Activated CD4-positive, alpha-beta T cell treated with anti-CD3 and anti-CD28 coated beads, Interleukin-2, amount 50 U/mL, for 4 hours (primary cell): ENCODE measurements at places on chromosomes 2 and 18.

DNA sequence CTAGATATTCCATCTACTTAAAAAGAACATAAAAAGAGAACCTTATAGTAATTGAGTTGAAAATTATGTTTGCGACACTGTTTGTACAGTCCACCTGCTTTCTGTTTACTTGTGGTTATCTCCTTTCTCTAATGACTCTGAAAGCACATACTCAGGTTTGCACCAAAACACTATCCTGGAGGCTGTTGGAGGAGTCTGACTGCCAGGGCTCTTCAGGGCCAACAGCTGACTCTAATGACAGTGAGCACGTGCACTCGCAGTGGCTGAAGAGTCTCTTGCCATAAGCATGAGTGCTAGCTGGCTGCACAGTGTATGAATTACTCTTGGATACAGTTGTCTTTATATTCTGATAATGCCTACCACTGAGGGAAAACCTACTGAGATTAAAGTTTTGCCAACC, 16.7 kb upstream of the GLS start:
- no peak for DNase-seq

DNA sequence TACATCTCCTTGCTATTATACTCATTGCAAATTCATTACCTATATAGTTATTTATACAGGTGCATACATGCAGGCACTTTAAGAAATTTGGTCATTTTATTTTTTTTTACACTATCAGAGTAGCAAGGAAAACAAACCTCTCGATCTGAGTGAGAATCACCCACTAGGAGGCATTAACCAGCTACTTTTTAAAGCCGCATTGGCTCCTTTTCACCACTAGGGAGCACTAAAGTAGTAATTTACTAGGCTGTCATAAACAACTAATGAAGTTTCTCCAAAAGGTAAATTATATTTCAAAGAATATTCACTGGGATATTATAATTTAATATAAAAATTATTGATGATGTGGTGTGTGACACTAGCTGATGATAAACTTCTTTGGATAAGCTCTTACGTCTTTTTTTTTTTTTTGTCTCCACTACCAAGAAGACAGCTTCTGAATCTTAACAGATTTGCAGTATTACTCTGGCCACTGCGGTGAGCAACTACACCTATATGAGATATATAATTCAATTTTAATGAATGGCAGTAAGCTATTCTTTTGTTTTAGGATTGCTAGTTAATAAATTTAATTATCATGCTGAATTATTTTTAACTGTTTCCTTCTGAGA, 101.9 kb downstream of the NOL4 start:
- no peak for DNase-seq

- no peak for DNase-seq
Observed at GRCh38 chr2:99562516-99562915, 72.7 kb upstream of the REV1 start.

DNA sequence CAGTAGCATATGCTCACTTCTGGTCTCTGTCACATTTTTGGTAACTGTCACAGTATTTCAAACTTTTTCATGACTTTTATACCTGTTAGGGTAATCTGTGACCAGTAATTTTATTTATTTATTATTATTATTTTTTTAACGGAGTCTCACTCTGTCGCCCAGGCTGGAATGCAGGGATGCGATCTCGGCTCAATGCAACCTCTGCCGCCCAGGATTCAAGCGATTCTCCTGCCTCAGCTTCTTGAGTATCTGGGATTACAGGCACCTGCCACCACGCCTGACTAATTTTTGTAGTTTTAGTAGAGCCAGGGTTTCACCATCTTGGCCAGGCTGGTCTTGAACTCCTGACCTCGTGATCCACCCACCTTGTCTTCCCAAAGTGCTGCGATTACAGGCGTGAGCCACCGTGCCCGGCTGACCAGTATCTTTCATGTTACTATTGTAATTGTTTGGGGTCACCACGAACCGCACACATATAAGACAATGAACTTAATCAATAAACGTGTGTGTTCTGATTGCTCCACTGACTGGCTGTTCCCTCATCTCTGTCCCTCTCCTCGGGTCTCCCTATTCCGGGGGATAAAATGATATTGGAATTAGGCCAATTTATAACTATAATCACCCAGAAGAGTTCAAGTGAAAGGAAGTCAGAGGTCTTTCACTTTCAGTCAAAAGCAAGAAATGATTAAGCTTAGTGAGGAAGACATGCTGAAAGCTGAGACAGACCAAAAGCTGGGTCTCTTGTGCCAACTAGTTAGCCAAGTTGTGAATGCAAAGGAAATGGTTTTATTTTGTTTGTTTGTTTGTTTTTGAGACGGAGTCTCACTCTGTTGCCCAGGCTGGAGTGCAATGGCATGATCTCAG, 22.9 kb downstream of the TGIF1 start:
- no peak for DNase-seq

GRCh38 chr2:109489296-109489695, 124.5 kb downstream of the SEPTIN10 start:
- no peak for DNase-seq

DNA sequence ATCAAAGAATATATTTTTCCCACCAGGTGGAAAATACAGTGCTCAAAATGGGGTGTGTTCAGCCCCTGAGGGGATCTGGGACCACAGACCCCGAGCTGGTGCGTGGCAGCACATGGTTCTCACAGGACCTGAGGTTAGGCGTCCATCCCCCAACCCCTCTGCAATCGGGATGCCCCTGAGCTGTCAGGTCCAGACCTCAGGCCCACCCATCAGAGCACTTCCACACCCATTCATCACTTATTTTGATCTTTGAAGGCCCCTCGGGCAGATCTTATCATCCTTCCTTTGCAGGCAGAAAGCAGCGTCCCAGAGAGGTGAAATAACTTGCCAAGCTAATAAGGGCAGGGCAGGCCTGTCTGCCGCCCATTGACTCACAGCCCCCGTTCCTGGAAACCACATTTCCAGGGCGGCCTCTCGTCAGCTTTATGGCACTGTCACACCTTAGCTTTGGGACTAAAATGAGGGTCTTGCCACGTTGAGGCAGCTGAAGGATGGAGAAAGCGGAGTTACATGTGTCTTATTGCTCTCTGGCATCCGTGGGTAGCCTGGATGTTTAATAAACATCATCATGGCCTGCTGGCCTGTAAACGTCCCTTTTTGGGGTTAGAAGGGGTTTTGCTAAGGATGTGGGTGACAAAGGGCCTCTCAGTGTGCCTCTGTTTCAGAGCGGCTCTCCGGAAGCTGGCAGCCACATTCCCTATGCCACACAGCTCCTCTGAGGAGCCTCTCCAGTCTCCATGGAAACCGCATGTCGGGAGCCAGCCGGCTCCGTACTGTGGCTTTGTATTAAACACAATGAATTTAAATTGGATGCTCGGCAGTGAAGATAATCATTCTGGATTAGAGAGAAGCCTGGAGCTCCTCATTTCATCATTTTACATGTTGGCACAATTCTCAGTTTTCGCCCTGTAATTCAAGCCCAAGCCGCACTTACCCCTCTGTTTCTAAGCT, 58.3 kb upstream of the MAPRE3 start:
- DNase-seq: no peak

DNA sequence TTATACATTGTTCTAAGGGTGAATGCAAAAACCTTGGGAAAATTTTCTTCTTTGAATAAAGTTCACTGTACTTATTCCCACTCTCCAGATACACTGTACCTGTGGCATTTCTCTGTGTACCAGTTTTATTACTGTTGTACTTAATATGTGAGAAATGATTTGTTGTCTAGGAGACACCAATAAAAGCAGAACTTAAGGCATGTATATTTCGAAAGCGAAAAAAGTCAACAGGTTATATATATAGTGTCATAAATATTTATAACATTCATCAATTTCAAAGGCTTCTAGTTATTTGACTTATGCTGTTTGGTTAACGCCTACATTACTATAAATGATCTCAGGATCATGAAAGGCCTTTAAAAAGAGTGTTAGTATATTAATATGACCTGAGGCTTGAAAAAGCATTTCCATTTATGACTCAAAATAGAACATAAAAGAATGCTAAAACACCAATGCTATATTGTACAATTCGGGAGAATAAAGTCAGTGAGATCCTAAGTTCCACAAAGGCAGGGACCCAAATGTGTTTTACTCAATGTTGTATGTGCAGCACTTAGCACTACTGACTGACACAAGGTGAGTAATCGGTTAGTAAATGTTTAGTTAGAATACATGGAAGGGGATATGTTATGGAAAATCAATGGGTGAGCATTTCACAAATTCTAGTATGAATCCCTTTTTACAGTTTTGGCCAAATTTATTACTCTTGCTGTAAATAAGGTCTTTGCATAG, 32.2 kb upstream of the HNRNPA3 start:
- no peak for DNase-seq

- DNase-seq: no peak
Observed at GRCh38 chr2:160575368-160575767, 81.8 kb upstream of the RBMS1 start.

- DNase-seq: no peak
Observed at GRCh38 chr2:176111309-176111663, 4.2 kb downstream of the HOXD11 start.

DNA sequence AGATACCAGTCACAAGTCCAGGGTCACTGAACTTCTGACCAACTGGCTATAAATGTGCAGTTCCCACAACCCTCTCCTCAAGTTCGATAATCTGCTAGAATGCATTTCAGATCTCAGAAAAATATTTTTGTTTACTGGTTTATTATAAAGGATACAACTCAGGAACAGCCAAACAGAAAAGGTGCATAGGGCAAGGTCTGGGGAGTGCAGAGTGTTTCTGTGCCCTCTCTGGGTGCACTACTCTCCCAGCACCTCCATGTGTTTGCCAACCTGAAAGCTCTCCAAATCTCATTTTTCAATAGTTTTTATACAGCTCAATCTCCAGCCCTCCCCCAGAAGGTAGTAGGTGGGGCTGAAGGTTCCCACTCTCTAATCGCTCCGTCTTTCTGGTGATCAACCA, 85.2 kb downstream of the SKA1 start:
- DNase-seq: no peak

DNA sequence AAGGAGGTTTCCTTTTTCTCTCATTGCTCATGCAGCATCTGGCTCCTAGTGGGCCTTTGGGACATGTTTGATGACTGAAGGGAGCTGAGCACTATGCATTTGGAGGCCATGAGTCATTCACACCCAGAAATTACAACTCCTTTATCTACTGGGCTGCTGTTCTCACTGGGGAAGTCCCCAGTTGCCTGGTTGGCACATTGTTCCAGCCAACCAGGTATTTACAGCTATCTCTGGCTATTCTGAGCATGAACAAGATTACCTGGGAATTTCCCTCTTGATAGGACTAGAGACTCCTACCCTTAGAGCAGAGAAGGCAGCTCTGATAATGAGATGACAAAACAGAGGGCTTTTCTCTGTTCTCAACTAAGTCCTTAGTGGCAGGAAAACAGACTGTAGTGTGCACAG, 206.5 kb downstream of the SETBP1 start:
- no peak for DNase-seq

- no peak for DNase-seq
Observed at GRCh38 chr2:236286873-236287545, 22.8 kb upstream of the ASB18 start.

DNA sequence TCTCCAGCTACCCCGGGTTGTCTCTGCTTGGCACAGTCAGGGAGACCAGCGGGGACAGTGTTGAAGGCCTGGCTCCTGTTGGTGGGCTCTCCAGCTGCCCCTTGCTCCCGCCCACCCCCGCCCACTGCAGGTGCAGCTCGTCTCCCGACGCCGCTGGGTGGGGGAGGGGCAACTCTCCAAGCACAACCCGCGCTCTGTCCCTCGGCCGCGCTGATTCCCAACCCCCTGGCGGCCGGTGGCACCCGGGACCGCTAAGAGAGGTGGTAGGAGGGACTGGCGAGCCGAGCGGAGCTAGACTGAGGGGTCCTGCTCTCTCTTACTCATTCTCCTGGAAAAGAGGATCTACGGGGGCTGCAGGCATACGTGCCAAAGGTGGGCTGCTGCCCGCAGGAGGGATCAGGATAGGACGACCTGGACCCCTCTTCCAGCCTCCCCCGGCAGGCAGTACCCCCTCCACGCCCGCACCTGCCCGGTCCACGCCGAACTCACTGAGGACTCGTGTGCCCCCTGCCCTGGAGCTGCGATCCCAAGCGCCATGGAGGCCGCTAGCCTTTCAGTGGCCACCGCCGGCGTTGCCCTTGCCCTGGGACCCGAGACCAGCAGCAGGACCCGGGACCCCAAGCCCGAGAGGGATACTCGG, 44.5 kb downstream of the DDX18 start:
- DNase-seq: no peak

GRCh38 chr2:236632295-236633218, 62.9 kb downstream of the ACKR3 start:
- no peak for DNase-seq

- no peak for DNase-seq
Observed at GRCh38 chr2:66463206-66463755, 28.4 kb downstream of the MEIS1 start.

- no peak for DNase-seq
Observed at GRCh38 chr18:56937874-56938430, 208.9 kb upstream of the BOD1L2 start.

- no peak for DNase-seq
Observed at GRCh38 chr18:35998967-35999366, 26.5 kb downstream of the RMP24 start.
